NCI-H2029 treated with DMSO at 0.1 percent for 48 hours (cell line): ENCODE measurements at places on chromosomes 16 and 17.

DNA sequence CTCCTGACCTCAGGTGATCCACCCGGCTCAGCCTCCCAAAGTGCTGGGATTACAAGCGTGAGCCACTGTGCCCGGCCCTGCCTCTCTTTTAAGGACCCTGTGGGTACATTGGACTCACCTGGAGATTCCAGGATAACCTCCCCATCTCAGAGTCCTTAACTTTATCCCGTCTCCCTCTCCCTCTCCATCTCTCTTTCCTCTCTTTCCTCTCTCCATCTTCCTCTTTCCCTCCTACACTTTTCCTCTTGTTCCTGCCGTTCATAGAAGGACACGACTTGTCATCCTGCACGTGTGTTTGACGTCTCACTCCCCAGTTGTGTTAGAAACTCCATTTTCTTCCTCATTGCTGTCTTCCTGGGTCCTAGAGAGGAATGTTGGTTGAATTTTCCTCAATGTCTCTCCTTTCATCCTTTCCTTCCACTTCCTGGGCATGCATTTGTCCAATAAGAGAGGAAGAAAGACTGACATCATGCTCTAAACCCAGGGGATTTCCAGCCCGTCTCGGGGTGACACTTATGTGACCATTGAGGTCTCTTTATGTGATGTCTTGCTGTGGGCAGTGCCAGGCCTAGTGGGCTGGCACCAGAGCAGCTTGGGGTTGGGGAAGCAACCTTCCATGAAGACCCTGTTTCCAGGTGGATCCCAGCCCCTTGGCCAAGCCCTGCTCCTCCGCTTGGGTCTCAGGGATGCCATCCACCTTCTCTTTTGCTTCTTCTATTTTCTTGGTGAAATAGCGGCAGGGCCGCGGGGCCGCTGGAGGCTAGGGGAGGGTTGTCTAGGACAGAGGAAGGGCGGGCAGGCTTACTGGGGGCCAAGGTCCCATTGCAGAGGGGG, 39.8 kb upstream of the IRF8 start:
- no peak for DNase-seq

GRCh38 chr17:1573932-1574696, 11.5 kb upstream of the PITPNA start:
- peak; percentile 16 for DNase-seq

- DNase-seq, result no peak
Measured at GRCh38 chr16:77662246-77662645, 60.1 kb upstream of the NUDT7 start.

DNA sequence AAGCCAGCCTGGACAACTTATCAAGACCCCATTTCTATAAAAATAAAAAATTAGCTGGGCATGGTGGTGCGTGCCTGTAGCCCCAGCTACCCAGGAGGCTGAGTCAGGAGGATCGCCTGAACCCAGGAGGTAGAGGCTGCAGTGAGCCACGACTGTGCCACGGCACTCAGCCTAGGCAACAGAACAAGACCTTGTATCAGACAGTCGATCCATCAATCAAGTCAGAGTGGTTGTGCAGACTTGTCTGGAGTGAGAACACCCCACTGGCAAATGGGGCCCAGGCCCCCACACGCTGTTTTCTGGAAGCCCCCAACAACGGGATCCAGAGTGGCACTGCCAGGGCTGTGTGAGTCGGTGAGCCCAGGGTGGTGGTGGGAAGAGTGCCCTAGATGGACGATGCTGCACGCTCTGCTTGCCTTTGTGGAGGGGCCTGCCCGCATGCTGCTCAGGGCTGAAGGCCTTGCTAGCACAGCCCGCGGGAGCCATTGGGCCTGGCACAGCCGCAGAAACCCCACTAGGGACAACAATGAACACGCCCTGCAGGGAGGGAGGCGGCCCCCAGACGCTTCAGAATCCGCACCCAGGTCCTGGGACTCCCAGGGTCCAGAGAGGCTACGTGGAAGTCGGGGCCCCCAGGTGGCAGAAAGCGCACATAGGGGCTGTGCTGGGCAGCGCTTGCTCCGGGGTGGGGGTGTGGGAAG, 80.1 kb upstream of the GNG13 start:
- DNase-seq, result no peak

DNA sequence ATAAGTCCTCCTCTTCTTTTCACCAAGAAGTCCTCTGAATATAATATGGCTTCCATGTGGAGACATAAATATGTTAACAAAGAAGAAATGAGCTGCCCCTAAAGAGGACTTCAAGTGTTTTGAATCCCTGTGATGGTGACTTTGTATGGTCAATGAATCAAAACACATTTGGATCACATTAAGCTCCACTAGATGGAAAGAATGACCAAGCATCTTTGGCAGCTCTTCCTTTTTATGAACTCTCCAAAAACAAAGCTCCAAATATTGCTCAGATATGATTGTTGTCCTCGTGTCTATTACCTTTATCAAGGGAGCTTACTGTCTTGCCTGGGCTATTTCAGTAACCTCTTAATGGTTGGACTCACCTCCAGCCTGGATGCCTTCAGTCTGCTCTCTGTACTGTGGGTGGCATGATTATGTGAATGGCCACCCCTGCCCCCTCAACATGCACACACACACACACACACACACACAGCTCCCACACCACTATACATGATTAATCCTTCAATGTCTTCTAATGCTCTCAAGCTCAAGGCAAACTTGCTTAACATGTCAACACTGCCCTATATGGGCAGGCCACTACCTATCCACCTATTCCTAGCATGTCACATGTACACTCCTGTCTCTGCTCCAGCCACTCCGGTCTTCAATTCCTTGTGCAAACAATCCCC, 346.6 kb upstream of the SALL1 start:
- no peak for DNase-seq

- no peak for DNase-seq
Measured at GRCh38 chr17:31561469-31562375, 170.2 kb downstream of the RAB11FIP4 start.

GRCh38 chr17:4509401-4509800, 10.7 kb downstream of the SPNS2 start:
- no peak for DNase-seq

DNA sequence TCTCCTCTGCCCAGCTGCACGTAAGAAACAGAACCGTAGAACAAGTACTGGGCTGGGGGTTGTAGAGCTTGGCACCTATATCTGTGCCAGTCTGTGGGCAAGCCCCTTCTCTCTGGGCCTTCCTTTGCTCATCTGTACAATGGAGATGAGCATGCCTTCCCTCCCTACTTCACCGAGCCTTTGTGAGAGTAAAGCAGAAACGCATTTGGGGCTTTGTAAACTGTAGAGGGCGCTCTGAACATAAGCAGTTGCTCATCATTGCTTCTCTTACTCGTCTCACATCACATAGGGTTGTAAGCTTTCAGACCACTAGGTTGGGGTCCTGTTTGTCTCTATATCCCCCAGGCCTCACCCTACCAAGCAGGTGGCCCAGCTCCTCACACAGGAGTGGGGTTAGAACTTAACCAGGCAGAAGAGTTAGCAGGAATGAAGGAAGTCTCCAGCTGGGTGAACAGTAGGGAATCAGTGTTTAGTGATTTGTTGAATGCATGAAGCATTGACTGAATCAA, 15.1 kb downstream of the SAMD14 start:
- DNase-seq, result peak; percentile 17

DNA sequence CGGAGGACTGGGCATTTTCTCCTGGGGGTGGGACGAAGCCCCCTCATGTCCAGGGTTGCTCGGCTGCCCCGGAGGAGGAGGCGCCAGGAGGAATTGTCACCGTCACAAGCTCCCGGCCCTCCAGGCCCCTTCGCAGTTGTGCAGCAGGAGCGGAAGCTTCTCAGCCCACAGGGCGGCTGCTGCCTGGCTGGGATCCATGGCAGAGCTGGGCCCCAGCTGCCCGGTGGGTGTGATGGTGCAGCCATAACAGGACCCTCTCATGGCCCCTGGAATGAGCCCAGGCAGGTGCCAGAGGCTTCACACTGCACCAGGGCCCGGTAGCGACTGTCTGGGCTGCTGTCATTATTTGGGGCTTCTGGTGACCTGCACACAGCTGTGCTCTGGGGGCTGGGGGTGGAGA, 54.9 kb upstream of the GNG13 start:
- no peak for DNase-seq

GRCh38 chr17:16352303-16352666, 984 bp downstream of the CENPV start:
- no peak for DNase-seq

DNA sequence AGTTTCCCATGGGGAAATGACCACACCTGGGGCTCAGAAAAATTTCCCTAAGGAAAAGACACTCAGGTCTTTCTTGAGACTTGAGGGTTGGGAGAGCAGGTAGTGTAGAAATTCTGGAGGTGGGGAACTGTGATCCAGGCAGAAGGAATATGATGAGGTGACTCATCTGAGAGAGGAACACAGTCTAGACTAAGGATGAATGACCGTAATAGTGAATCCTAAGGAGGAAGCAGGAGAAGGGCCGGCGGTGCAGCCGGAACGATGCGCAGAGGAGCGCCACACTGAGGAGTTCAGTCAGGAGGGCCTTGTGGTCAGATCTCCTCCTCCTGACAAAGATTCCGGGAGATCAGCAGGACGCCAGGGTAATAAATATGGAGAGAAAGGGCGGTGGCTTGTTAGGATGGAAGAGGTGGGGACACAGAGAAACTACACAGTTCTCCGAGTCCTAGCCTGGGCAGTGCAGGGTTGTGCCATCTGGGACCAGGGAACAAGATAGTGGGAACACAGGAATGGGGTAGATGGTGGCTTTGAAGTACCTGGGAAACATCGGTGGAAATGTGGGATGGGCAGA, 135.6 kb downstream of the PARN start:
- DNase-seq, result no peak

GRCh38 chr17:48561884-48562810, 16.0 kb downstream of the HOXB4 start:
- no peak for DNase-seq
